MG63 (cell line): ENCODE measurements at places on chromosomes 7 and 10. TPM values are rescaled to one million over a fixed set of nuclear protein-coding genes. Genes with fewer than 3 reads are reported as not detected.

DNA sequence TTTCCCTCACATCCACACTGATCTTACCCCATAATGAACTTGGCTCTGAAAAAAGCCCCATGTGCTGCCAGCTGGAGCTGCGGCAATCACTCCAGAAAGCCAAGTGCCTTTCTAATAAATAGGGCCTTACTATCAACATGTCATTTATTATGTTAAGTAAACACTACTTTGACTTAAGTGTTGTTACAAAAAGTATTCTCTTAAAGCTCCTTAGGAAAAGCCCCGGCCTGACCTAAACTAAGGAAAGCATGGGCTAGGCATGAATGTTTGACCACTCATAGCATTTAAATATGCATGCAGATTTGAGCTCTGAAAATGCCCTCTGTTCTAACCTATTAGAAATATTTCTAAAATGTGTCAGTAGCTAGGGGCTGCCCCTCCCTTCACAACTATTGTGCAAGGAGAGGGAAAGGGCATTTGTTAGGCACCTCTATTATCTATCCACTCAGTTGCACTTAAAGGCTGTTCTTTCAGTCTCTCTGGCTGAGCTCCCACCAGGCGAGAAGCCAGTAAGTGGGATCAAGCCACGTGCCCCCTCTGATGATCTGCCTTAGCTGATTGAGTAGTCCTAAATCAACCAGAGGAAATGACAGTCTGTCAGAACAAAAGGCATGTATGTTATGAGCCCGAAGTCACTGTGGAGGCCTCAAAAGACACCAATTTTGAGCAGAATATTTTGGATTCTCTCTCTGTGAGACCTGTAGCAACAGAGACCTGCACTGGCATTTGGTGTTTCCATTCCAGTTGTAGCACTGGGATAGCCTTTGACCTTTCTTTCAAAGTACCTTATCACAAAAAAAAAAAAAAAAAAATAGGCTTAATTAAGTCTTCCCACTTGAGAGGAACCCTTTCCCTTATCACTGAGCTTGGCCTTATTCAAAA lies 77.1 kb downstream of the ITGB8 start:
- peak; percentile 81 for DNase-seq

DNA sequence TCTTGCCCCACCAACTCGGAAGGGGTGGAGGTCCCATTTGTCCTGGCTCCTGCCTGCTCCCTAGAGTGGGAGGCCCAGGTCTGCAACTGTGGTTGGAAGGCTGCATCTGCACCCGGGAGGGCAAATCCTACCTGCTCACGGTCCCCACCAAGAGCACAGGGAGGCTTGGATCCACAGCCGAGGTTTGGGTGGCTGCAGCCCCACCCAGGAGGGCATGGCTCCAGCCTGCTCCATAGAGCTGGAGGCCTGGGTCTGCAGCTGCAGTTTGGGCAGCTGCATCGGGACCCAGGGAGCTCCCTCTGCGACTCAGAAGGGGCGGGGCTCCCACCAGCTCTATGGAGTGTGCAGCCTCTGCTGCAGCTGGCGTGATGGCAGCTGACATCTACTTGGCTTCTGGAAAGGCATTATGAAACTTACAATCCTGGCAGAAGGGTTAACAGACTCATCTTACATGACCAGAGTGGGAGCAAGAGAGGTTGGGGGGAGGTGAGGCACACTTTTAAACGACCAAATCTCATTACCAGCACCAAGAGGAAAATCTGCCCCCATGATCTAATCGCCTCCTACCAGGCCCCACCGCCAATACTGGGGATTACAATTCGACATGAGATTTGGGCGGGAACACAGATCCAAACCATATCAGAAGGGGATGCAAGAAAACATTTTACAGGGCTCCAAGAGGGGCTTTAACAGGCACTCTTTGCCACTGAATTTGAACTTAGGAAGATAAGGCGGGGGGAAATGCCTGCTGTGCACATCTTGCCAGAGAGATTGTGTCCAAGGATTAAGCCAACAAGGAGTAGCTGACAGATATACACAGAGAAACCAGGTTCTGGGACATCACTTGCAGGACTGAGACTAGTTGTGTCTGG lies 8.2 kb upstream of the BLVRA start:
- peak; percentile 51 for DNase-seq

Gene MSRB2
- 18.6 and 26.3 TPM in 2 replicates for total RNA-seq

Gene LDB3
- not detected in 2 replicates for total RNA-seq

Gene STEAP2
- 1.2 and 2.0 TPM in 2 replicates for total RNA-seq

Gene CPVL
- total RNA-seq, result 7.0 and 8.9 TPM in 2 replicates

DNA sequence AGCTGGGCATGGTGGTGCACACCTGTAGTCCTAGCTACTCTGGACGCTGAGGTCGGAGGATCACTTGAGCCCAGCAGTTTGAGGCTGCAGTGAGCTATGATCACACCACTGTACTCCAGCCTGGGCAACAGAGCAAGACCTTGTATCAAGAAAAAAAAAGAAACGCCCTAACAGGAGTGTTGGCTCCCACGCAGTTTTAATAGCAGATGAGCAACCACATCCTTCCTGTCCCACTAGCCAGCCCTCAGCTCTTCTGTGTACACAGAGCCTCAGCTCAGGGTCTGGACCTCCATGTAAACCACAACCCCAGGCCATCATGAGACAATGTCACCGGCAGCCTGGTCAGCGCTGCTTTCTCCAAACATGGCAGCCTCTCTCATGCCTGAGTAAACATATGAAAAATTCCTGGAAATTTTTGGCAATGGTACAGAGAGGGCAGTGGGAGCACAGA lies 108.2 kb downstream of the PIP4K2A start:
- peak; percentile 19 for DNase-seq

Gene PAX4
- total RNA-seq, result not detected in 2 replicates

Gene SCART1
- total RNA-seq, result 0.35 and 1.5 TPM in 2 replicates

DNA sequence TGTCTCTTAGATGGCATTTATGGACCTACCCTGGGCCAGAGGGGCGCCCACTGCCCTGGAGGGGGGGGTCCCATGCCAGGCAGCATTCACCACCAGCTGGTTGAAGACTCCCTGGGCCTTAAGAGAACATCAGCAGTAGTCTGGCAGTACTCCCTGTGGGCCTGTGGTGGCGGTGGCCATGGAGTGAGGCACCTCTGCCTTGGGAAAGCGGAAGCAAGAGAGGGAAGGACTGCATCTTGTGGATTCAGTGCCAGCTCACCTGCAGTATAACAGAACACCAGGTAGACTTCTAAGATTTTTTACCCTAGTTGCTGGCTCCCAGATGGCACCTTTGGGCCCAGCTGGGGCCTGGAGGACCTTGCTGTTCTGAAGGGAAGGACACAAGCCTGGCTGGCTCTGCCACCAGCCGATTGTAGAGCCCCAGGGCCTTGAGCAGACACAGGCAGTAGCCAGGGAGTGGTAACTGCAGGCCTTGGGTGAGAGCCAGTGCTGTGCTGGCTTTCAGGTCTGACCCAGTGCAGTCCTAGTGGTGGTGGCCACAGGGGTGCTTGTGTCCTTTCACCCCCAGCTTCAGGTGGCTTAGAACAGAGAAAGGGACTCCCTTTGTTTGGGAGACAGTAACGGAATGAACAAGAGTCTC lies 15.8 kb downstream of the PLAC9 start:
- DNase-seq, result no peak

DNA sequence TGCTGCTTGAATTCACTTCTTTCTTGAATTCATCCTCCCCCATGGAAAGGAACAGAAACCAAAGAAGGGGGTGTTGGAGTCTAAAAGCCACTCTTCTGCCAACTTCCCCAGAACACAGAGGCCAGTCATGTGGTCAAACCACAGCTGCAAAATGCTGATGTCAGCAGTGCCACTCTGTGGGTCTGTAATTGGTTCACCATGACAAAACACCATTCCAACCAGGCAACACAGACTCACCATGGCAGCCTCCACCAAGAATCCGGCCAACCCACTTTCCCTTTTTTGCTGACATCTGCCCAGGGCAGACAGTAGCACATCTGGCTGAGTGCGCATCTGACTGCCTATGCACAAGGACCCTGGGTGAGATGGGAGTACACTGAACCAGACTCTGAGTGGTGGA lies 16.8 kb downstream of the OSBPL3 start:
- DNase-seq, result peak; percentile 6

DNA sequence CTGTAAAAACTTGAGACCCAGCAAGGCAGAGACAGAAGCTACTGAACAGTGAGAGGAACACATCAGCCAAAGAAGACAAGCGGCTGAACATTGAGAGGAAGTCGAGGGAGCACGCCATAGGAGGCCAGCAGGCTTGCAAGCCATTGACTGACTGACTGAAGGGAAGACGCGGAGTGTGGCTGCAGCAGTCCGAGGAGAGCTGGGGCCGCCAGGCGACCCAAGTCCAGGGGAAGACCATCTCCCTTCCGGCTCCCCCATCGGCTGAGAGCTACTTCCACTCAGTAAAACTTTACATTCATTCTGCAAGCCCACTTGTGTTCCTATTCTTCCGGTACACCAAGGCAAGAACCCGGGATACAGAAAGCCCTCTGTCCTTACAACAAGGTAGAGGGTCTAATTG lies 167.3 kb upstream of the MBL2 start:
- no peak for DNase-seq

DNA sequence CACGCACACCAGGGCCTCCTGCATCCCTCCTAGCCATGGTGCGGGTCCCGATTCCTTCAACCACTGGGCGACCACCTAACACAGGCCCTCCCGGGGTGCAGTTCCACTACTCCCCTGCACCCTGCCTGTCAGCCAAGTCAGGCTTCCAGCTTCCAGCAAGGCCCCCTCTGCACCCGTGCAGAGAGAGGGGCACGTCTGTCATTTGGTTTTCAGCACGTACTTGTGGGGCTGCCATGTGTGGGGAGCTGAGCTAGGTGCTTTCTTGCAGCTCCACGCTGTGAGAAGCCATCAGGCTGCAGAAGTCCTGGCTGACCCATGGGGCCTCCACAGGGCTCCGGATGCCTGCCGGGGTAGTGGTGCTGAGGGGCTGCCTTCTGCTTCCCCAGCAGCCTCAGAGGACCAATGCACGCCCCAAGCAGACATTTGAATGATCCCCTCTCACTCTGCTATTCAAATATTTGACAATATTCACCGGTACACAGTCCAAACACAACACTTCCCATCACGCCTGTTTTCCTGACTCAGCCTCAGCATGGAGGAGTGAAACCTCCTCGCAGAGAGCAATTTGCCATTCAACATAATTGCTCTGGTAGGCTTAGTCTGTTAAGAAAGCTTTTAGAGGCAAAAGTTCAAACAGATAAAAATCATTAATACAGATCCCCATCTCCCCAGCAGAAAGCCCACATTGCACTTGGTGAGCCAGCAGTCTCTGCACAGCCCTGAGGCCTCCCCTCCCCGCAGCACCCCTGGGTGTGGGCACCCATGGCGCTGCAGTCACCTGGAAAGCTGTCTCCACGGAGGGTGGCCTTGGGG lies 449.9 kb downstream of the PTPRN2 start:
- DNase-seq, result no peak

GRCh38 chr7:2758673-2759616 lies 70.9 kb downstream of the AMZ1 start:
- DNase-seq, result no peak

Gene OSBPL3
- total RNA-seq, result 2.3 and 5.6 TPM in 2 replicates

DNA sequence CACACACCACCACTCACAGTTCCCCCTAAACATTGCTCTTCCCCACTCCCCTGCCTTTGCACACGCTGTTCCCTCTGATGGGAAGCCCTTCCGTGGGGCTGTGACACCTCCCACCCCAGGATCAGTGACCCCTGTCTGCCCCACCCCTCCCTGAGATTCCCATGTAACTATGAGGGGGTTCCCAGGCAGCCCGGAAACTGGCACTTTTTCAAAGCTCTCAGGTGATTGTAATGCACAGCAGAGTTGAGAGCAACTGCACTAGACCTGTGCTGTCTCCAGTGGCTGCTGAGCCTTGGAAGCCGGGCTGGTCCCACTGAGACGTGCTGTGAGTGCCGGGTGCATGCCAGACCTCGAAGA lies 29.8 kb downstream of the GPRIN2 start:
- DNase-seq, result peak; percentile 31

Gene RBP4
- 0.35 and 5.4 TPM in 2 replicates for total RNA-seq

Gene ADAM12
- 15.3 and 15.8 TPM in 2 replicates for total RNA-seq

Gene THSD7A
- total RNA-seq, result not detected in 2 replicates

GRCh38 chr7:54995610-54996363 lies 23.0 kb upstream of the EGFR start:
- DNase-seq, result peak; percentile 23

GRCh38 chr10:14293526-14293925 lies 37.2 kb downstream of the FRMD4A start:
- no peak for DNase-seq

DNA sequence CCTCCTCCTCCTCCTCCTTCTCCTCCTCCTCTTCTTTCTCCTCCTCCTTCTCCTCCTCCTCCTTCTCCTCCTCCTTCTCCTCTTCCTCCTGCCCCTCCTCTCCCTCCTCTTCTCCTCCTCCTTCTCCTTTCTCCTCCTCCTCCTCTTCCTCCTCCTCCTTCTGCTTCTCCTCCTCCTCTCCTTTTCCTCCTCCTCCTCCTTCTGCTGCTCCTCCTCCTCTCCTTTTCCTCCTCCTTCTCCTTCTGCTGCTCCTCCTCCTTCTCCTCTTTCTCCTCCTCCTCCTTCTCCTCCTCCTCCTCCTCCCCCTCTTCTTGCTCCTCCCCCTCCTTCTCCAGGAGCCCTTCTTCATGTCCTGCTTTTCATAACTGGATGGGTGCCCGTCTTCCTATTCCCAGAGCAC lies 12.2 kb downstream of the PLXNA4 start:
- DNase-seq, result no peak

DNA sequence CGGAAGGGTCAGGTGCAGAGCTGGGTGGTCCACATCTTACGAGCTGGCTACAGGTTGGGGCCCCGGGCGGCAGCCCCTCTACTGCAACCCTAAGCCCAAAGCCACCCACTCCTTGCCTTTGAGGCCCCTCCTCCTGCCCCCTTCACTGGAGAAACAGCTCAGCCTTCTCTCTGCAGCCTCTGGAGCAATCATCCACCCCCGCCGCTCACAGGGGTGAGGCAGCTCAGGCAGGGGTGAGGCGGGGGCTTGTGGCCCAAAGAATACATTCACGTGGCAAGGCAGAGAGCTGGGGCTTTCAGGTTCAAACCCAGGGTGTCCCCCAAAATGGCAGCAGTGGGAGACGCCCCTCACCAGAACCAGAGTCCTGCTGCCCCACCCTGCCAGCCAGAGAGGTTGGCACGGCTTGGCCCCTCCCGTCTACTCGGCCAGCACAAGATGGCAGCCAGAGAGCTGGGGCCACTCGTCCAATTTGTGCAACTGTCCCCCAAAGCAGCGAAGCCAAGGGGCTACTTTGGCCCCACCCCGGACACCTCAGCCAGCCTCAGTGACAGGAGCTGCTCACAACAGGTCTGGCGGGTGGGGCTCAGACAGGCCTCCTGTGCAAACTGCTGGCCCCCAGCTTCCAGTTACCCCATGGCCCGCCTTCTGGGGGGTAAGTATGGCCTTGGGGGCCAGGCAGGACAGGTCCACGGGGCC lies 7.2 kb downstream of the GNB2 start:
- no peak for DNase-seq

DNA sequence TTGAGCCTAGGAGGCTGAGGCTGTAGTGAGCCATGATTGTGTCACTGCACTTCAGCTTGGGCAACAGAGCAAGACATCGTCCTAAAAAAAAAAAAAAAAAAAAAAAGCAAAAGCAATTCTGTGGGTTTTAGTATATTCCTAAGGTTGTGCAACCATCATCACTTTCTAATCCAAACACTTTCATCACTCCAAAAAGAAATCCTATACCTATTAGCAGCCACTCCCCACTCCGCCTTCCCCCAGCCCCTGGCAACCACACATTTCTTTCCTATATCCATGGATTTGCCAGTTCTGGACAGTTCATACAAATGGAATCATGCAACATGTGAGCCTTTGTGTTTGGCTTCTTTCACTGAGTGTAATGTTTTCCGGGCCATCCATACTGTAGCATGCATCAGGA lies 20.4 kb downstream of the ZAN start:
- DNase-seq, result peak; percentile 31

Gene MACROH2A2
- 15.0 and 16.3 TPM in 2 replicates for total RNA-seq

GRCh38 chr10:120477743-120478141 lies 20.7 kb downstream of the PLPP4 start:
- DNase-seq, result no peak
